ENCODE measurements at places on chromosomes 4 and X.

DNA sequence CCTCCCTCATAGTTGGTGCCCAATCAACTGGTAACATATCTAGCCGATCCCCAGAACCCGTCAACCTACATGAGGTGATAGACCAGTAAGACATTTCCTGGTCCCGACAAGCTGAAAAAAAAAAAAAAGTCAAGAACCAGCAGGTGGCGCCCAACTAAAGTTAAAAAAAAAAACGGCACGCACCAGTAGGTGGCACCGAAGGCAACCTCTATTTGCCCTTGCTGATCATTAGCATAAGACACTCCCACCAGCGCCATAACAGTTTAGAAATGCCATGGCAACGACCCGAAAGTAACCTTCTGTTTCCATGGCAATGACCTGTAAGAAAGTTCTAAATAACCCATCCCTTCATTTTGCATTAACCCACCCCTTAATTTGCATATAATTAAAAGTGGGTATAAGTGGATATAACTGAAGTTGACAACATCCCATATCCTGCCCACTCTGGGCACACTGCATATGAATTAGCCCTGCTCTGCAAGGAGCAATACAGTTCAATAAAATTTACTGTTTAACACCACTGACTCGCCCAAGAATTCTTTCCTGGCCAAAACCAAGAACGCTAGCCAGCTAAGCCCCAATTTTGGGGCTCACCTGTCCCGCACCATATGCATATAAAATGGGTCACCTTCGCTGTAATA lies 83.9 kb upstream of the SPANXB1 start:
- DNase-seq, result no peak

DNA sequence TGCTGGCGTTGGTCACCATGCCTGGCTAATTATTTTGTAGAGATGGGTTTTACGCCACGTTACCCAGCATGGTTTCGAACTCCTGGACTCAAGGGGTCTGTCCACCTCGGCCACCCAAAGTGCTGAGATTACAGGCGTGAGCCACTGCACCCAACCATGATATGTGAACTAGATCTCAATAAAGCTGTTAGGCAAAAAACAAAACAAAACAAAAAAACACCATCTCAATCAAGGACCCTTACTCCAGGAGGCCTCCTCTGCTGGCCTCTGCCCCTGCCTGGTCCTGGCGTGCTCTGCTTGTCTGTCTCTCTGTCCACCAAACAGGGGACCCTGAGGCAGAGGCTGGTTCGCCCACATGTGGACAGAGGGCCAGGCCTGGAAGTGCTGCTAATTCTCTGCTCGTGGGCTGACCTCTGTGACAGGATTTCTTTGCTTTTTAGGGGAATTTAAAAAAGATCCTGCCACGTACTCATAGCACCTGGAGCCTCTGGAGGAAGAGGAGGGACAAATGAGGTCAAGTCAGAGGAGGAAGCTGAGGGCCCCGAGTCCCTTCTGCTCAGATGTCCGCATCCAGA lies 32.7 kb upstream of the WFS1 start:
- no peak for DNase-seq

- no peak for DNase-seq
These were observed 108.3 kb upstream of the MED14 start for GRCh38 chrX:40843643-40844042.

GRCh38 chr4:150679018-150679764 lies 97.2 kb downstream of the MAB21L2 start:
- DNase-seq, result no peak

GRCh38 chr4:791252-791897 lies 34.6 kb downstream of the CPLX1 start:
- no peak for DNase-seq

DNA sequence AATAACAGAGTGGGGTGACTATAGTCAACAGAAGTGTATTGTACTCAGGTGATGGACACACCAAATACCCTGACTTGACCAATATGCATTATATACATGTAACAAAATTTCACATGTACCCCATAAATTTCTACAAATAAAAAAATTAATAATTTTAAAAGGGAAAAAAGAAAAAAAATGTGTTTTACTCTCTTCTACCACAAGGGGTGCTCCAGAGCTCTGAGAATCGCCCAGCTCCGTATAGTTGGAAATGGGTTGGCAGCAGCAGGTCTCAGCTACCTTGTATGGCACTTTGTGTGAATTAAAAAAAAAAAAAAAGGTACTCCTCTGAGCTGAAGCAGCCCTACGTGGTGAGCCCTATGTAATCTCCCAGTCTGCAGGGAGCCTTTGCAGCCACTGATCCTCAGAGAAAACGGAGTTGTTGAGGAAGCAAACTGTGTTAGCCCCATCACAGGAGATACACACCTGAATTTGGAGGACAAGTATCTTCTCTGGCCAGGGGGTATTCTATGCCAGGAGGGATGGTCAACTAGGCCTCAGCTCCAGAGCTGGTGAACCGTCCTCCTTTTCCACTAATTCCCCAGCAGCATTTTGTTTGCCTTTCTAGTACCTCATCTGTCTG lies 17.2 kb upstream of the POLA1 start:
- DNase-seq, result no peak

GRCh38 chr4:91592125-91592524 lies 711.6 kb upstream of the GRID2 start:
- DNase-seq, result no peak

GRCh38 chr4:173189117-173189693 lies 20.6 kb downstream of the GALNT7 start:
- DNase-seq, result peak; percentile 36

GRCh38 chrX:55450259-55450658 lies 1.7 kb upstream of the MAGEH1 start:
- DNase-seq, result no peak

DNA sequence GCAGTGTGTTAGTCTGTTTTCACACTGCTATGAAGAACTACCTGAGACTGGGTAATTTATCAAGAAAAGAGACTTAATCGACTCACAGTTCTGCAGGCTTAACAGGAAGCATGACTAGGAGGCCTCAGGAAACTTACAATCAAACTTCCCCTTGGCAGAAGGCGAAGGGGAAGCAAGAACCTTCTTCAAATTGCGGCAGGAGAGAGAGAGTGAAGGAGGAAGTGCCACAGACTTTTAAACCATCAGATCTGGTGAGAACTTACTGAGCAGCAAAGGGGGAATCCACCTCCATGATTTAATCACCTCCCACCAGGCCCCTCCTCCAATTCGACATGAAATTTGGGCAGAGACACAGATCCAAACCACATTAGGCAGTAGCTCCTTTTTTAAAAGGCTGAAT lies 59.2 kb upstream of the LEF1 start:
- no peak for DNase-seq

GRCh38 chr4:52076731-52077130 lies 25.6 kb downstream of the SPATA18 start:
- no peak for DNase-seq

- DNase-seq, result no peak
These were observed 29.1 kb downstream of the SPACA5 start for GRCh38 chrX:48035891-48036290.

- no peak for DNase-seq
These were observed 178.5 kb downstream of the DCHS2 start for GRCh38 chr4:154313004-154313585.

GRCh38 chrX:49272421-49272820 lies 2.8 kb downstream of the PPP1R3F start:
- no peak for DNase-seq

GRCh38 chr4:5541169-5541568 lies 167.2 kb downstream of the EVC2 start:
- DNase-seq, result no peak

- DNase-seq, result no peak
These were observed 14.0 kb upstream of the DUSP21 start for GRCh38 chrX:44829832-44830231.

DNA sequence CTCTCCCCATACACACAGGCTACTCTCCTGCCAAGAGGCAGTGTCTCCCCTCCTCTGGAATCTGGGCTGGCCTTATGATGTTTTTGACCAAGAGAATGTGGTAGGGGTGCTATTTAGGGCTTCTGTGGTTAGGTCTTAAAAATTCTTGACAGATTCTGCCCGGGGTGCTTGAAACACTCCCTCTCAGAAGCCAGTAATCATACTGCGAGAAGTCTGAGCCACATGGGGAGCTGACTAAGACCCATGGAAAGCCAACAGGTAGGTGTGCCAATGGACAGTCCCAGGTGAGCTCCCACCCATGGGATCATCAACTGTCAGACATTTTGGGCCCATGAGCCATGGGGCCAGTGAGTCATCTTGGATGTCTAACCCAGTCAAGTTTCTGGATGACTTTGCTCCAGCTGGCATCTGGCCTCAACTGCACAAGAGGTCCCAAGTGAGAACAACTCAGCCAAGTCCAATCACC lies 315.7 kb downstream of the FBXW7 start:
- no peak for DNase-seq

DNA sequence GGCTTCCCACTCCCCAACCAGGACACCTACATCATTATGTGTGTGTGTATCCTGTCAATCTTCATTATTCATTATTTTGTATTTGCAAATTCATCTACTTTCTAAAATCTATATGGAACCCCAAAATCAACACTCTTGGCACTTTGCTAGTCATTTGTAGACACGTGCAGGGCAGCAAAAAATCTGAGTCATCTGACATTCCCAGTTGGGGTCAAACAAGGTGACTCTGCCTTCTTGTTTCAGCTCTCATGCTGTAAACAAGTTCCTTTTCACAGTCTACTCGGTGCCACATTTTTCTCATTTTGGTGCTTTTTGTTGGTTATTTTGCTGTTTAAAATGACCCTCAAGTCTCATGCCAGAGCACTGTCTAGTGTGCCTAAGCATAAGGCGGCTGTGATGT lies 5.9 kb downstream of the MRFAP1L1 start:
- DNase-seq, result no peak

- DNase-seq, result no peak
These were observed 74.4 kb downstream of the MBNL3 start for GRCh38 chrX:132414404-132414803.

DNA sequence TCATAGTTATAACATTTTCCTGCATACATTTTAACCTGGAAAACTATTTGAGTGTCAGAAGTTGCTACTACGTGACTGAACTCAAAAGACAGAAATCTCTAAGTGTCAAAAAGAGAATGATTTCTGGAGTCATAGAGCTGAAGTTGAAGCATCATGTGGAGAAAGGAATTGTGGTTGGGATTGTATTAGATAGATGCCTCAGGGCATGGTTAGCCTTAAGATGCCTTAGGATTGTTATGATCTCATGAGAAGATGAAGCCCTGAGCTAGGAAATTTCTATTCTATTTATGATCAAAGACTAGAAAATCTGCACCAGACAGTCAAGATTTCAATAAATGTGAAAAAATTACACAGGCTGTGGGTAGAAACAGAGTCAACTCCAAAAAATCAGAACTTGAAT lies 20.2 kb downstream of the EPGN start:
- no peak for DNase-seq

GRCh38 chr4:84847978-84848377 lies 118.5 kb downstream of the WDFY3 start:
- no peak for DNase-seq

DNA sequence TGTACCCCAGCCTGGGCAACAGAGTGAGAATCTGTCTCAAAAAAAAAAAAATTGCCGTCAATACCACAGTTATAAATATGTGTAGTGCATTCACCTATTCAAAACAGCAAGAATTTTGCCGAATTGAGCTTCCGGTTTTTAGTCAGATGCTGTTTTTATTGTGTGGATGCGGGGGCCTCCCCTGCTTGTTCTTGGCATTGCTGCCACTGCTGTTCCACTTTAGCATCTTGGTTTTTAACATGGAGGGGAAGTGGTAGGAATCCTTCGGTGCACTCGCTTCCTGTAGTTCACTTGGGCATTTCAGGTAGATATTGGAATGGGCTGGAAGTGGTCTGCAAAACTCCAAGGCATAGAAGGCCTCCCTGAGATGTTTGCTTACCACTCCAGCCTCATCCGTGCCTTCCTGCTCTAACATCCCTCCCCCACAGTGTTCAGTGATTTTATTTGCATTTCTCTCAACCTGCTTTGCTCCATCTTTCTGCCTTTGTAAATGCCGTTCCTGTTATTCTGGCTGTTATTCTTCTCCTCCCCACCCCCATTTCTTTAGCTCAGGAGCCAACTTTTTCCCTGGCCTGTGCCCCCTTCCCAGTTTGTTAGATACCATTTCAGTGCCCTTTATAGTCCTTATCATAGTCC lies 25.5 kb downstream of the MOB1B start:
- no peak for DNase-seq

DNA sequence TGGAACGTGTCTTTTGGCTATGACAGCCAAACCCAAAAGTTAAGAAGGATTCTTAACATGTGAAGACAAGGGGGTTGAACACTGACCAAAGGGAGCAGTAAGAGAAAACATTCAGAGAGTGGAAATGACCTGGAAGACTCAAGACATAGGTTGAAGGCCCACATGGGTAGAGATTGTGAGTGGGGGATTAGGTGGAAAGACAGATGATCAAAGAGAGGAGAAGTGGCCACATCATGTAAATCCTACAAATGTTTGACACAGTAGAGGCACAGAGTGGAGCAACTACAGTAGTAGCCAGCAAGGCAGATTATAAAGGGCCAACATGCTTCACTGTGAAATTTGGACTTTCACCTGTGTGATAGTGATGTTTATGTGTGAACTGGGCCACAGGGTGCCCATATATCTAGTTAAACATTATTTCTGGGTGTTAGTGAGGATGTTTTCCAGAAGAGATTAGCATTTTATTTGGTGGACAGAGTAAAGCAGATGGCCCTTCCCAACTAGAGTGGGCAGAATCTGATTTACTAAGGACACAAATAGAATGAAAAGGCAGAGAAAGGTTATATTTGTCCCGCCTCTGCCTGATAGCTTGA lies 559.3 kb downstream of the RAB28 start:
- no peak for DNase-seq

DNA sequence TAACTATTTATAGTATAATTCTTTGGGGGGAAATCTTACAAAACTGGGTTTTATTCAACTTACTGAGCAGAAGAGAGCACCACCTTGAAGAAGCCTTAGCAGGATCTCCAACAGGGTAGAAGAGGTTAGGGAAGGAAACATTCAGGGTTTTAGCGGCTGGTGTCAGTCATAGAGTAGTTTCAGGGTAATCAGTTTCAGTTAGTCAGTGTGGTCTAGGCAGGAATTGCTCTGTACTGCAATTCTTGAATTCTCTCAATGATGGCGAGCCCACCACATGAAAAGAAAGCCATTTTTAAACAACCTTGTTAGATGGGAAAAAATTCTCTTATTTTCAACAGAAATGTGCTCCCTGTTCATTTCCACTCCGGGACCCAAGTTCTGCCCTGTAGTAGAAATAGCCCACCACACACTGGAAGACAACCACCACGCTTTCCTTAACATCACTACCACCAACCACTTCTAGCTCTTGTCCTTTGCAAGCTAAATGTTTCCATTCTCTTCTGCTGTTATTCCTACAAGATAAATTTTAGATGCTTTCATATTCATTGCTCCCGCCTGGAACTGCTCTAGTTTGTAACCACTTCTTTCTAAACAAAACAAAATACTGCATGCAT lies 25.9 kb downstream of the COL25A1 start:
- DNase-seq, result no peak

GRCh38 chr4:55912249-55912648 lies 36.5 kb upstream of the CEP135 start:
- DNase-seq, result no peak
